ENCODE measurements at places on chromosomes 16 and 17.

DNA sequence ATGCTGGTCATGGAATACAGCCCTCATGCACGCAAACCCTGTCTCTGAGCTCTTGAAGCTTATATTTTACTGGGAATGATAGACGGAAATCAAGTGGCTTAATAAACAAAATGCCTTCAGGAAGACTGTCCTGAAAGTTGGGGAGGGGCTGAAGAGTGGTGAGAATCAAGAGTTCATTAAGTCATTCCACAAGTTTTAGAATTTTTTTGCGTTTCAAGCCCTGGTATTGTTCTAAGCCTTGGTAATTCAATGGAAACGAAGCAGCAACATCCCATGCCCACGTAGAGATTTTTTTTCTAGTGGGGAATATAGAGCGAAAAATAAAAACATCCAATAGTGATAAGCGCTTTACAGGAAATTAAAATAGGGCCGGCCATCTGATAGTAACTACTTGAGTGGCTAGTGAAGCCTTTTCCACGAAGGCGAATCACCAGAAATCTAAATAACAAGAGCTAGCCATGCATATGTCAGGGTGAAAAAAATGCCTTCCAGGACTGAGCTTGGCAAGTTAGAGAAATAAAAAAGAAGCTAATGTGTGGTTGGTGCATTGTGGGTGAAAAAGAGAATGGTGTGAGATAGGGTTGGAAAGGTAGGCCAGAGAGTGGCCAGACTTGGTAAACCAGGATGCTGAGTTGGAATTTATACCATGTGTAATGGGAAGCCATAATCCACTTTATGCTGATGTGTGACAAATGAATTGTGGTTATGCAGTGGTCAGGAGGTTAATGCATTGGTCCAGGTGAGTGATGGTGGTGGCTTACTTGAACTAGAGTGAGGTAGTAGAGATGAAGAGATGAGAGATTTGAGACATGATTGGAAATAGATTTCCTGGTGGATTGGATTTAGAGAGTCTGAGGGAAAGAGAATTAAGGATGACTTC lies 772 bp downstream of the PFAS start:
- DNase-seq: no peak

DNA sequence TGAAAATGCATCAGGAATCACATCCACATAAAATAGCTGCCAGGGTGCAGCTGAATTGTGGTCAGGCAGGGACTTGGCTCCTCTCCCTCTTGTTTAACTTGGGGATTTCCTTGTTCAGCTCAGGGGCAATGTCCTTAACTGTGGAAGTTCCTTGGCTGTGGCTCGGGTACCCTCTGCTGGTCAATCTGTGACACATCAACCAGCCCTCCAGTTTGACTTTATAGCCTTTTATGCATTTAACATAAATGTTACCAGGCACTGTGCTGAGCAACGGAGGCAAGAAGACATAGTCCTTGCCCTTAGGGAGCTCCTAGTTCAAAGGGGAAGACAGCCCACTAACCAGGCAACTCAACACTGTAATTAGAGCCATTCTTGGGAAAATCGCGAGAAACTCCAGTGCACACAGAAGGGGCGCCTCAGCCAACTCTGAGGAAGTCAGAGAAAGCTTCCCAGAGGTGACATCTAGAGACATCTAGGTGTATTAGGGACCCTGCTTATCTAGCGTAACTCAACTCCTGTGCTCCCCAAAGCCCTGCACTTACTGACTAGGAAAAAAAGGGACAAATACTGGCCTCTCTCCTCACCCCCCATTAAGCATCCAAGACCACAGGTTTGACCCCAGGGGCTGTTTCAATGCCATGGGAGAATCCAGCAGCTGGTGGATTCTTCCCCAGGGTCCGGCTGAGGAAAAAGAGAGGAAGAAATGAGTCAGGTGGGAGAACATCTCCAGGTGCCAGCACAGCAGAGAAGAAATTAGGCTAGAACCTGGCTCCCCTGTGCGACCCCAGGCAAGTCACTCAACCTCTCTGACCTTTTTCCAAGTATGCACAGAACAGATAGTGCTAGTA lies 17.3 kb upstream of the EEF2K start:
- peak; percentile 78 for DNase-seq

GRCh38 chr16:6926762-6927161 lies 405.9 kb upstream of the RBFOX1 start:
- DNase-seq: no peak

DNA sequence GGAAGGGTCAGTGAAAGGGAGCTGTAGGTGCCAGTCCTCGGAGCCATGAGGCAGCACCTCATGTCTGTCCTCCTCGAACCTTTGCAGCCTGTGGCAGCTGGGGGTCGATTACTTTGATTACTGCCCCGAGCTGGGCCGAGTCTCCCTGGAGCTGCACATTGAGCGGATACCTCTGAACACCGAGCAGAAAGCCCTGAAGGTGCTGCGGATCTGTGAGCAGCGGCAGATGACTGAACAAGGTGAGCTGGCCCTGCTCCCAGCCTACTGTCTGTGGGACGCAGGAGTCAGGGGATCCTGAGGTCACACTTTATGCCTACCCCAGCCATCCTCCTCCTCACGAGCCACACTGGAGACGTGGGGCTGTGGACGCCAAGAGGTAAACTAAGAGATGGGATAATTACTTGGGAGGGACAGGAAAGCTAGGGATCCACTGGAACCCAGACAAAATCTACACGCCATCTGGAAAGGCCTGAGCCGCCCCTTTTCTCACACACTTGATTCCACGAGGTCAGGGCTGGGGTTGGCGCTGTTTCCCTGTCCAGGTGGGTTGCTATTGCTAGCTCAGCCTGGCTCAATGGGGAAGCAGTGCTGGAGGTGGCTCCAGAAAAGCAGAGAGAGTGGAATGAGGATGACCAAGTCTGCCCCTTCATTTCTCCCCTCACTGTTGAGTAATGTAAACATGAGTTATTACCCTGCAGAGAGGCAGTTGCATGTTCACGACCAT lies 26.4 kb downstream of the NUP85 start:
- no peak for DNase-seq

- no peak for DNase-seq
Measured at GRCh38 chr16:24977678-24978075, 37.5 kb downstream of the ARHGAP17 start.

DNA sequence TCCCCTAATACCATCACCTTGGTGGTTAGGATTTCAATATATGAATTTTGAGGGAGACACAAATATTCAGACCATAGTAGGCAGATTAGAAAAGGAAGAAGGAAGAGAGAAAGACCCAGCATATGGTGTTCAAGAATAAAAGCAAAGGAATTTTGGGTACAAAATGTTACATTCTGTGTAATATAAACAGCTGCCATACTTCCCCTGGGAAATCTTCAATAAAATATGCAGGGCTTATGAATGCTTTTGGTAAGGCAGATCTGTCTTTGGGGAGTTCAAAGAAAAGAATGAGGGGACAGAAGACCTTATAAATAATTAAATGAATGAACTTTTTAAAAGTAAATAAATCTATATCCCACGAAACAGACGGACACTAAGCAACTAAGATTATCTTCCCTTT lies 91.9 kb downstream of the USP32 start:
- no peak for DNase-seq

DNA sequence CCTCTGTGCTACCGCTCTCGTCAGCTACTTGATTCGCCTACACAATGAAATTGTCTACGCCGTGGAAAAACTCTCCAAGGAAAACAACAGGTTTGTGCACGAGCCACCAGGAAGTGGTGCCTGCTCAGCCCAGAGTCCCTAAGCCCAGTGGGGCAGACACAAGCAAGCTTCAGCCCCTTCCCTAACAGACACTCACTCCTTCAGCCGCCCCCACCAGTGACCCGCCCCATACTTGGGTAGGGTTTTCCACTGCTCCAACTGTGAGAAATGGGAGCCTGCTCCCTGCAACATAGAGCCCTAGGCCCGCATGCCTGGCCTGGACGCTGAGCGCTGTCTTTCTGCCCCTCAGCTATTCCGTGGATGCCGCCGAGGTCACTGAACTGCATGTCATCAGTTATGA lies 28.6 kb upstream of the ENDOV start:
- no peak for DNase-seq

GRCh38 chr17:35982409-35983191 lies 1.3 kb upstream of the CCL16 start:
- no peak for DNase-seq

- no peak for DNase-seq
Measured at GRCh38 chr16:426115-426905, 861 bp downstream of the RAB11FIP3 start.

DNA sequence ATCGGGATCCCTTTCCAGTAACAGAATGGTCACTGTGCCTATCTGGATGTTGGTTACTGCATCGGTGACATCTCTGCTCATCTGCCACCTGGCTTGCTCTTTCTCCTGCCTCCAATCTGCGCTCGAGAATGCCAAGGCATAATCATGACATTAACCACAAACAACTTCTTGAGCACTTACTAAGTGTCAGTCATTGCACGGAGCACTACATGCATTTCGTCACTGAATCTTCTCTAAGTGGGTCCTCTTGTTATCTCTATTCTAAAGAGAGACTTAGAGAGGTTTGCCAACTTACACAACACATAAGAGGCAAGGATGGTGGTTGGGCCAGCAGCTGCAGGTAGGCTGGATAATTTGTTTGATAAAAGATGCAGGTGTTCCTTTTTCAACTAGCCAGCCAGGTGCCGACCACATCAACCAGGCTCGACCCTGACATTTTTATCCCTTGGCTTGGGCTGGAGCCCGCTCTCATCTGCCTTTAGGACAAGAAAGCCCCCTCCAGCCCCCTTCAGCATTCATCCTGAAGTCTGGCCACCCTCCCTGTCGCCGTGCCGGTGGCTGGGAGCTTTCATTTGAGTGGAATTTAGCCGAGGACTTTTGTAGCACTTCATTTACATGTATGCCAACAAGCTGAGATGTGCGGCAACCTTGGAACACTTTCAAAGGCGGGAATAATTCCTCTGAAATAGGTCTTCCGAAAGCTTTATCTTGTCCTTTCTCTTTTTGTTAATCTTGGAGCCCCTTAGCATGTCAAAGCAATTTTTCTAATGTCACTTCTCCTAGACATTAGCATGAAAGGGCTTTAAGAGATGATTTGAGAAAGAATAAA lies 89.3 kb upstream of the NKD1 start:
- peak; percentile 46 for DNase-seq

DNA sequence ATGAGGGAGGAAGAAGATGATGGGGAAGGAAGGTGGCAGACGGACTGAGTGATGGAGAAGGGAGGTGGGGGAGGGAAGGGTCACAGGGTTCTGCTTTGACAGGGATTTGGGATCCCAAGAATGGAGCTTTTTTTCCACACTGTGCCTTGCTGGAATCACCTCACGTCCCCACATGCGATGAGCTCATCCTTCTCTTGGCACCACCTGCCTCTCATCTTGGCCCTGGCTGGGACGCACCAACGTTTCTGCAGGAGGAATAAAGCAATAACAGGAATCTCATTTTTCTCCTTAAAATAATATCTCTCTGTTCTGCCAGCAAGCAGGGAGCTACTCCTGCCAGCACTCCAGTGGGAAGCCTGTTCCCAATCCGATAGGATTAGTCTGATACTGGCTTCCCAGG lies 47.8 kb downstream of the MEOX1 start:
- no peak for DNase-seq

GRCh38 chr17:39192901-39193300 lies 4.6 kb downstream of the CACNB1 start:
- no peak for DNase-seq

GRCh38 chr17:32484041-32484461 lies 2.7 kb upstream of the CDK5R1 start:
- no peak for DNase-seq

DNA sequence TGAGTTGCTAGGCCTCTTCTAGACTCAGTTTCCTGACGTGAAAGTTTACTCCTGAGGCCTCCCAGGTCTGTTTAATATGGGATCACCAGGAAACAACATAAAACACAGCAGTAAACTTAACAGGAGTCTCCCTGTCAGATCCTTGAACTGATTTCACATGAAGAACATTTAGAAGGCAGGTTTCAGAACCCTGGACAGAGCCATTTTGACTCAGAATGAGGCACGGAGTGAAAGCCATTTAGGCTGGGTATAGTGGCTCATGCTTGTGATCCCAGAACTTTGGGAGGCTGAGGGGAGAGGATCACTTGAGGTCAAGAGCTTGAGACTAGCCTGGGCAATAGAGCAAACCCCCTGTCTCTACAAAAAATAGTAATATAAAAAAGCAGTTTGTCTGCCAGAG lies 289.1 kb downstream of the CA10 start:
- no peak for DNase-seq

GRCh38 chr16:15857724-15858560 lies 1.1 kb upstream of the MYH11 start:
- no peak for DNase-seq

DNA sequence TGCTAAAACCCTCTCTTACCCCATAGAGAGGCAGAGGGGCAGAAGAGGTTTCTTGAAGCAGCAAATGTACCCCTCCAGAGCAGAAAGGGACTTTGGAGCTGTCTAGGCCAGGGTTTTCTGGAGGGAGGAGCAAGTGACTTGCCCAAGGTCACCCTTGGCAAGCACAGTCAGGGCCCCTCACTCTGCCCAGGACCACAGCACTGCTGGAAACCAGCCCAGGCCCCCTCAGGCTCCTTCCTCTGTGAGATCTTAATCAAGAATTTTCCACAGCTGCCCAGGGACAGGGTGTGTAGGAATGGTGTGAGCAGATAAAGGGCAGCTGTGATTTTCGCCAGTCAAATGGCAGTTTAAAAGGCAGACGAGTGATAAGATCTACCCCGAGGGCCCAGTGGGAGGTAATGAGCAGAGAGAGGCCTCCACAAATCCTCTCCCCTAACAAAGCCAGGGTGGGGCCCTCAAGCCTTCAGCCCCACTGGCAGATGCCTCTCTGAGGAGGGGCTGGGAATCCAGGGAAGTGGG lies 3.9 kb upstream of the SLC12A3 start:
- no peak for DNase-seq

- DNase-seq: no peak
Measured at GRCh38 chr16:23025692-23026307, 123.5 kb downstream of the USP31 start.

DNA sequence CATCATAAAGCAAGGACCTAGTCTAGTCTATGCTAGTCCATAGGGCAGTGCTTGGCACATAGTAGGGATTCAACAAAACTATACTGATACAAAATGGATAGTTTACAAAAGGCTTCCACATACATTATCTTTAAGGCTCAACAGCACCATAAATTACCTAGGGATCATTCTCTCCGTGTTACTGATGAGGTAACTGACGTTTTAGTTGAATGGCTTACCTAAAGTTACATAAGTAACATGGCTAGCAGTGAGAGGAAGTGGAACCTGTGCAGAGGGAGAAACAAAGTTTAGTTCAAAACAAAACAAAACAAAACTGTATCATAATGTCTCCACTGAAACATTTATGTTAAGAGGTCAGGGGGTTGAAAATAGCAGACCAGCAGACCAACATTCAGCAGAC lies 7.9 kb downstream of the RPTOR start:
- no peak for DNase-seq

GRCh38 chr17:75763269-75763607 lies 1.8 kb downstream of the GALK1 start:
- no peak for DNase-seq

- no peak for DNase-seq
Measured at GRCh38 chr17:7852919-7853690, 1.8 kb upstream of the TMEM88 start.

GRCh38 chr17:31581491-31581890 lies 190.0 kb downstream of the RAB11FIP4 start:
- peak; percentile 58 for DNase-seq
